Lung microvascular endothelial cell (primary cell): ENCODE measurements at places on chromosomes 11 and 22. TPM values are rescaled to one million over a fixed set of nuclear protein-coding genes. Genes with fewer than 3 reads are reported as not detected.

TXNRD2 gene
- total RNA-seq: 55.6 and 63.5 TPM in 2 replicates

ADORA2A gene
- total RNA-seq: 3.8 and 7.0 TPM in 2 replicates

C11orf65 gene
- total RNA-seq: under 0.01 TPM in 2 replicates

GAL3ST3 gene
- 0.20 and 0.22 TPM in 2 replicates for total RNA-seq

GAB4 gene
- total RNA-seq: not detected in 2 replicates

MYO7A gene
- 4.6 and 4.8 TPM in 2 replicates for total RNA-seq

SCGB1A1 gene
- not detected in 2 replicates for total RNA-seq

VPREB1 gene
- not detected in 2 replicates for total RNA-seq

LRP5 gene
- 57.3 and 101 TPM in 2 replicates for total RNA-seq

GLYATL1 gene
- not detected in 2 replicates for total RNA-seq

OR8D1 gene
- total RNA-seq: not detected in 2 replicates
